ENCODE measurements at places on chromosomes 4 and X.

DNA sequence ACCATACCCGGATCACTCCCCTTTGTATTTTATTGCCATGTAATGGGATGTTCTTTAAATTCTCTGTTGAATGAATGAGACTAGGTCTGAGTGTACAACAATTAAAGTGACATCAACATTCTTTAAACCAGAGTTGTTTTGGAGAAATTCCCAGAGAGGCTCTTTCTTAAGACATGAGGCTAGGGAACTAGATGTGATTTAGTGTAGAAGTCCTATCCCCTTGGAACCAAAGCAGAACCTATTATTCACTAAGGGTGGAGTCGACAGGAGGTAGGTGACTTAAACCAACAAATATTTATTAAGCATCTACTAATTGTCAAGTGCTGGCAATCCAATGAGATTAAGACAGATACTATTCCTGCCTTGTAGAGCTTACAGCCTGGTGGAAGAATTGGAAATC lies 1.7 kb downstream of the EIF1AX start:
- DNase-seq = peak; percentile 21

DNA sequence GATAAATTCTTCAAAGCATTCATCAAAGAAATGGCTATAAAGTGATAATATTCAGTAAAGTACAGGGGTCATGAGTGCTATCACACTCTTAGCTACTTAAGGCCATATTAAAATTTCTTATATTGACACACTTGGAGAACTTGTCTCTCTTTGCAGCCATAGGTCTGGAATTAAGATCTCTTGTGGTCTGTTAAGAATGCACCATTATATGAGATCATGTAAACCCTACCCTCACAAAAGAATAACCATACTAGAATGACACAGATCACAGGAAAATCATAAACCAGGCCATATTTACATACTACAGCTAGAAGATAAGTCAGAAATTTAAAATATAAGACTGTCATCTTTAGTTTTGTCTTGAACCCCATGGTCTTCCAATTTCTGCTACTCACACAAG lies 434.3 kb downstream of the PDGFC start:
- DNase-seq = no peak

DNA sequence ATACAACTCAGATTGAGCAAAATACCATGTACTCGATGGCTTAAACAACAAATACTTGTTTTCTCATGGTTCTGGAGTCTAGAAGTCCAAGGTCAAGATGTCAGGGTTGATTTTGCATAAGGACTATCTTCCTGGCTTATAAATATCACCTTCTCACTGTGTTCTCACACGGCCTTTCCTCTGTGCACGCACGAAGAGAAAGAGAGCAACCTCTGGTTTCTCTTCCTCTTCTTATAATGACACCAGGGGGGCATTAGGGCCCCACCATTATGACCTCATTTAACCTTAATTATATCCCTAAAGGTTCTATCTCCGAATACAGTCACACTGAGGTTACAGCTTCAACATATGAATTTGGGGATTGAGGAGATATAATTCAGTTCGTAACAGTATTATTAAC lies 504.0 kb downstream of the MAGEE1 start:
- DNase-seq = no peak

DNA sequence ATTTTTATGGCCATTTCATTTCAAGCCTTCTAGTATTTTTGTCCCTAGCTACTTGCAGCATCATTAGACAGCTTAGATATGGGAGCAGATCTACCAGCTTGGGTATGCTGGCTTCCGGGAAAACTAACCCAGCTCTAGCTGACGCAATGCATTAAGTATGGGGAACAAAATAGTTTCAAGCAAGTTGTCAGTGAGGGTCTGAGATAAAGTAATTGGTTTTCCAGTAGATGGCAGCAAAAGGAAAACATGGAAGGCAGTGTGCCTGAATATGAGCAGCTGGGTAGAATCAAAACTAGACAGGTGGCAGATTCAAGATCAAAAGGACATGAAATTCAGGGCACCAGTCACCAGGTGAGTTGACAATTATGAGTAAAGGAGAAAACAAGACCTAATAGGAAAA lies 340.9 kb upstream of the CTSO start:
- DNase-seq = peak; percentile 95

DNA sequence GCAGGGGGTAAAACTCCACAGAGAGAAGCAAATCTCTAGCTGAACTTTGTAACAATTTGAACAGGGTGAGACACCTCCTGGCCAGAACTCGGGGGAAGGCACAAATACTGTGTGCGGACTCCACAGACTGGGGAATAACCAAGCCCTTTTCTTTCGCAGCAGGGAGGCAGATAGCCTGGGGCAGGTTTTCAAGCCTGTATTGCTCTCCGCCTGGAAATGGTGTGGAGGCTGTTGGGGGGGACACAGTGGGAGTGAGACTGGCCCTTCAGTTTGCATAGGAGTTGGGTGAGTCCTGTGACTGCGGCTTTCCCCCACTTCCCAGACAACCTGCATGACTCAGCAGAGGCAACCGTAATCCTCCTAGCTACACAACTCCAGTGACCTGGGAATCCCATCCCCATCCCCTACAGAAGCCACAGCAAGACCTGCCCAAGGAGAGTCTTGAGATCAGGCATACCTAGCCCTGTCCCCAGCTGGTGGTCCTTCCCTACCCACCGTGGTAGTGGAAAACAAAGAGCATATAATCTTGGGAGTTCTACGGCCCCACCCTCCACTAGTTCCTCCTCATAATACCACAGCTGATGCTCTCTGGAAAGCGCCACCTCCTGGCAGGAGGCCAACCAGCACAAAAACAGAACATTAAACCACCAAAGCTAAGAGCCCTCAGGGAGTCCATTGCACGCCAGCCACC lies 12.9 kb upstream of the SMPX start:
- DNase-seq = peak; percentile 10

DNA sequence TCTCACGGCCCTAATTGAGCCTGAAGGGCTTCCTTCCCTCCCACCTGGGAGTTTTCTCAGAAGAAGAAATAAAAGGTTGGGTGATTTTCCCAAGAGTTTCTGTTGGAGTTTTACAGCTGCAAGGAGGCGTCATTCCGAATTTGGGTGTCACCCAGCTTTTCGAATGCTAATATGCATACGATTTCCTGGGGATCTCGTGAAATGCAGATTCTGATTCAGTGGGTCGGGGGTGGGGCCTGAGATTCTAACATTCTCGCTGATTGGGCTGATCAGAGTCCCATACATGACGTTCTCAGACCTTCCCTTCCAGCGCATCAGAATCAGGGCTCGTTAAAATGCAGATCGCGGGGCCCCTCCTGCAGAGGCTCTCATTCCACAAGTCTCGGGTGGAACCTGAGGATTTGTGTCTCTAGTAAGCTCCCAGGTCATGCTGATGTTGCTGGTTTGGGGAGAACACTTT lies 125.8 kb upstream of the STX18 start:
- no peak for DNase-seq

GRCh38 chr4:119027811-119028210 lies 107.8 kb upstream of the MYOZ2 start:
- DNase-seq = no peak

GRCh38 chr4:40546506-40546905 lies 83.2 kb downstream of the RBM47 start:
- no peak for DNase-seq

GRCh38 chrX:112056886-112057285 lies 25.7 kb downstream of the TRPC5 start:
- no peak for DNase-seq

- no peak for DNase-seq
Observed at GRCh38 chr4:140719686-140720085, 36.5 kb downstream of the TBC1D9 start.

GRCh38 chr4:159334461-159334860 lies 231.6 kb downstream of the RAPGEF2 start:
- DNase-seq = no peak

- DNase-seq = no peak
Observed at GRCh38 chrX:107936434-107936730, 45.8 kb downstream of the TEX13B start.

DNA sequence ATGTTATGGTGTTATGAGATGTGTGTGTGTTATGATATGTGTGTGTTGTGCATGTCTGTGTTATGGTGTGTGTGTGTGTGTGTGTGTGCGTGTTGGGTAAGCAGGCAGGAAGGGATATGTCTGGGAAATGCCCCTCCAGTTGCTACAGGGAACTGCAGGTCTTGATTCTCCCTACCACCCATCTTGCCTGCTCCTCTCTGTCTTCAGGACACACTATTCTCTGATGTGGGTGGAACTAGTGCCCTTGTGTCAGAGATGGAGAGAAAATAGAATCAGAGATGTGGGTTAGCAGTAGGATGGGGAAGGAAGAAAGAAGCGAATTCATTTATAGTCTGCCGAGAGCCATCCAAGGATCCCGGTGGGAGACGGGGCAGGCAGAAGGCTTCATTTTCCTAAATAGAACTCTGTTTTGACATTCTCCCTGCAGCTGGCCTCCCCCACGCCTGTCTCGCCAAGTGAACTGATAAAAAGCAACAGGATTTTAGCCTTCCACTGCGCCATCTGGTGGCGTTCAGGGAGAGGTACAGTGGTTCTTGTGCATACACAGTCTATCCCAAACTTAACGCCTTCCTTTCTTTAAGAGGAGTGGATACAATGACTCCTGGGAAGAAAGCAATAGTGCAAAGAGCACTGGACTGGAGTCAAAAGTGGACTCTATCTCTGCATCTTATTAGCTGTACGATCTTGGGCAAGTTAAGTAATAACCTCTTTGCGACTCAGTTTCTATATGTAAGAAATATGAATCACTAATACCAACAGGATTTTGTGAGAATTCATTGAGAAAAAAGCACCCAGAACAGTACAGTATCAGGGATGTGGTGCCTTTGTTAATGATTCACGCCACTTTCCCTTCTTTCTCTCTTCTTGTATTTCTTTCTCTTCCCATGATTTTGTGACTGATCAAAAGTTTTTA lies 14.1 kb upstream of the MGST2 start:
- DNase-seq = peak; percentile 79

DNA sequence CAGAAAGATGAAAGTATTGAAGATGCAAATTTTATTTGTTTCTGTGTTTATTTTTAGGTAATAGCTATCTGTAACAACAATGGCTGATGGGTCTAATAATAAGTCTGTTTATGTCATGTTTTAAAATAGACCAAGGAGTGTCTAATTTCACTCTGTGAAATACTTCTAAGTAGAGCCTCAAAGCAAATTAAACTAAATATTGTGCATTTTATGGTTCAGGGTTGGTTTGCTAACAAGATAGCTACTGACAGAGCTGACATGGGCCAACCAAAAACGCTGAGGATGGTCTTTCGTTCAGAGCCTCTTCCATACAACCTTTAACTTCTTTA lies 437.6 kb upstream of the CTSO start:
- no peak for DNase-seq
